Stimulated activated naive CD4-positive, alpha-beta T cell treated with Interleukin-2 at 50 U/mL for 16 hours (primary cell): ENCODE measurements at places on chromosomes 5 and 9.

GRCh38 chr5:93675460-93676450 lies 65.6 kb downstream of the POU5F2 start:
- no peak for DNase-seq

GRCh38 chr9:33388110-33388994 lies 14.0 kb downstream of the AQP7 start:
- no peak for DNase-seq

DNA sequence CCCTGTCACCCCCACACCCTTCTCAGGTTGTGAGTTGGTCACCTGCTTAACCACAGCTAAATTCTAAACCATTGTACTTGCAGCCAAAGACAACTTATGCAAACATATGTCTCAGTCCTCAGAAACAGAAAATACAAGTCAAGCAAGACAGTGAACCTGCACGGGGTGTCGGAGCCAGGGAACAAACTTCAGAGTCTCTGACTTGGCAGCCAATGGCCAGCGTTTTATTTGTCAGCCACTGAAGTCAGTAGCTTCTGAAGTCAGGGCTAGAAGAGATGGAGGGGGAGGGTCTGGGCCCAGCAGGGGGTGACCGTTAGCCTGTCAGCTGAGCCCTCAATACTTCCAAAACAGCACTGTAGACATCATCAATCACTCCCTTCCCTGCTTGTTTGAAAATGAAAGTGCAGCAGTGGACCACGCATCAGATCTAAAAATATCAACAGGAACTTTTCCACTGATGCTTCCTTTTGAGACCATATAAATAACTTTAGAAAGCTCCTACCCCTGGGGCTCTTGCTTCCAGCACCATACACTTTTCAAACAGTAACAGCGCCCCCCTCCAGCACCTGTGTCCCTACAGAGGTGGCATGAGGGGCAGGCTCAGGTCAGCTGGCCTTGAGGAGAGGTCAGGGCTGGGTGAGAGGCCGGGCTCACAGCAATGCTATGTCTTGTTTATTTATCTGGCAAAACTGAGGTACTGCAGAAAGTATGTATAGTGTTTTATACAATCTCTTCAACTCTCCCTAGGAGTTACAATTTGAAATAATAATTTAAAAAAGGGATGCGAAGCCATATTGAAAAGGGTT lies 142.5 kb downstream of the ACER2 start:
- DNase-seq: no peak

GRCh38 chr9:69066955-69067354 lies 31.4 kb downstream of the FXN start:
- DNase-seq: no peak

DNA sequence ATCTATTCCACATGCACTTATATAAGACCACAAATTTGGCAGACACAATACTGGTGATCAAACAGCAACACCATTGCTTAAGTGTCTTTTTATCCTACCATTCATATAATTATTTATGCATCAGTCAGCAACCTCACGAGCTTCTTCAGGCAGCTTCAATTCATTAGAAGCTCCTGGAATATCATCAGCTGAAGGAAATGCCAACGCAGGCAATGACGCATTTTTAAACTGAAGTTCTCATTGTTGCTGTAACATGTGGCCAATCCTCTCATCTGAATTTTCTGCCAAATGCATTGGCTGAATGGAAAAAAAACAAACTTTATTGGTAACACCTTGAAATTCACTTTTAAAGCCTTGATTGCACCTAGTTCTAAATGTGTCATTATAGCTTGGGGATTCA lies 376.4 kb upstream of the RGMB start:
- DNase-seq: no peak

GRCh38 chr5:32612134-32612888 lies 27.0 kb downstream of the SUB1 start:
- DNase-seq: no peak

- no peak for DNase-seq
These were observed 68.8 kb downstream of the C9orf50 start for GRCh38 chr9:129552064-129552463.

DNA sequence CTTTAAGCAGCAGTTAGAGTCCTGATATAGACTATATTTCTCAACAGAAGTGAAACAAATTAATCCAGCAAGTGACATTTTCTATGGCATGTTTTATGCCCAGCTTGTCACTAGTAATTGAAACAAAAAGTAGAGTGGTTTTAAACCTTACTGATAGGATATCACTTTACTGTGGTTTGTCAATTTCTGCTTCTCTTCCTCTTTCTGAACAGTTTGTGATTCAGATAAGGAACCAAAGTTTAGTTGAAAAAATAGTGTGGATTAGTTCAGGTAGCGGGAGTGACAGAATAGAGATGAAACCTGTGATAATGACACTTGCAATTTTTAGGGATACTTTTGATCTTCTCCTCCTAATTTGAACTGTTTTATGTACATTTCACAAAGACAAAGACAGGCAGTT lies 485.7 kb upstream of the EDIL3 start:
- DNase-seq: no peak

DNA sequence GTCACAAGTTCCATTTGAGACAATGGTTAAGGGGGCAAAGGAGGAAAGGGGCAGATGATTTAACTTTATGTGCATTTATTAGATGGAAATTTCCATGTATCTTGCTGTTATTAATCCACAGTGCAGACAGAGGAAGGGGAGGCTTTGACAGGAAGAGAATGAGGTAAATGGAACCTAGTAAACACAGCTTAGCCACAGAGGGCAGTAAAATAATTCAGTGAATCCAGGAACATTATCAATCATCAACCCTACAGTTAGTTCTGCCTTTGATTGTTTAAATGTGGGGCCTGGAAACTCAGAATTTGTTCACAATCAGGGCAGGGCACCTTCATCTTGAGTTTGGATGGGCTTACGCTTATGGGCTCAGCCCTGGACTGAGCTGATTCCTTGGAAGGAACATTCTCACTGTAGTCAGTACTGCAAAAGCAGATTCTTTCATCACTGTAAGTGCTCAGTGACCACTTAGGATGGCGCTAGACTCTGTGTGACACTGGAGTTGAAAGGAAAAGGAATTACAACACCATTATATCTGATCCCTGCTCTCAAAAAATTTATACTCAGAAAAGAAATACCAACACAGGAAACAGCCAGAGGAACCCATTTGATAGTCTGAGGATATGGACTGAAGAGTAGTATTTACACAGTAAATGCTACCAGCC lies 169.5 kb downstream of the PIK3R1 start:
- DNase-seq: no peak

- DNase-seq: no peak
These were observed 44.9 kb downstream of the NKD2 start for GRCh38 chr5:1053391-1054017.

GRCh38 chr9:129761901-129762369 lies 9.1 kb upstream of the PTGES start:
- no peak for DNase-seq

DNA sequence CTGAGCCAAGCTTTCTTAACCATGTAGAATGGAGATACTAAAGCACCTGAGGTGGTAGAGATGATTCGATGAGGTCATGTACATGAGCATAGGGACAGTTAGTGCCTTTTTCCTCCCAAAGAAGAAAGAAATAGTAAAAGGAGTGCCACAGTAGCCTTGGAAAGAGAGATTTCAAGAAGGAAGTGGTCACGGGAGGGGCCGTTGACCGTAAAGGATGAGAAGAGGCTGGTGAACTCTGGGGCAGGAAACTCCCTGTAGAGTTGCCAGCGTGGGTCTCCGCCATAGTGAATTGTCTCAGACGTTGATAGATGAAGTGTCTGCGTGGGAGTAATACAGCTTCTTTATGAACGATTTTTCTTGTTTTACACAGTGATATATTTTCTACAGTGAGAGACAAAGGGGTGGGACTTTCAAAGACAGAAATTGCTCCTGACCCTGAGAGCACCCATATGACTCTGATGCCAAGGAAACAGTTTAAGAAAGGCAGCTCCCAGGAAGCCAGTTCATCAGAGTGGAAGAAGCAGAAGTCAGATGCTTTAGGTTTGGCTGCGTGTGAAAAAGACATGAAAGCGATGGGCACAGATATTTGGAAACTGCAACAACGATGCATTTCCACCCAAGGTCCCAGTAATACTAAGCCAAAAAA lies 41.3 kb downstream of the UGCG start:
- peak; percentile 57 for DNase-seq

GRCh38 chr5:180143656-180144364 lies 65.2 kb downstream of the RASGEF1C start:
- DNase-seq: no peak
